ENCODE measurements at places on chromosomes 3 and 15.
A peak's percentile ranks its signal among the peaks of the same experiment; 100 is the strongest.

- DNase-seq: no peak
Measured at GRCh38 chr3:126525853-126526667, 2.1 kb downstream of the CHST13 start.

DNA sequence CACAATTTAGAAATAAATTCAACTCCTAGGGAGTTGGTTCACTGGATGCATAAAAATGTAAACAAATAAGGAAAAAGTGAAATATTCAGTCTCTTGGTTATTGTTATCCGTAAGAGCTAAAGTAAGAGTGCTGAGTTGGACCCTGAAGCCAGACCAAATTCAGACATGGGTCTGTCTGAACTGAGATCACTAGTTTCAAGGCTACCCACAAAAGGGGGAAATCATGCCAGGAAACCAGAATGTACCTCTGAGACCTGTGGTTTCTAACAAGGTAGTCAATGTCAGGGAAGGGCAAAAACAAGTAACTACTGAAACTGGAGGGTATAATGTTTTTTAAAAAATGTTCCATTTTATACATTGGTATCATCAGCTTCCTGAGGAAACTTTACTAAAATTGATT lies 35.2 kb upstream of the GOLGA6L2 start:
- no peak for DNase-seq

DNA sequence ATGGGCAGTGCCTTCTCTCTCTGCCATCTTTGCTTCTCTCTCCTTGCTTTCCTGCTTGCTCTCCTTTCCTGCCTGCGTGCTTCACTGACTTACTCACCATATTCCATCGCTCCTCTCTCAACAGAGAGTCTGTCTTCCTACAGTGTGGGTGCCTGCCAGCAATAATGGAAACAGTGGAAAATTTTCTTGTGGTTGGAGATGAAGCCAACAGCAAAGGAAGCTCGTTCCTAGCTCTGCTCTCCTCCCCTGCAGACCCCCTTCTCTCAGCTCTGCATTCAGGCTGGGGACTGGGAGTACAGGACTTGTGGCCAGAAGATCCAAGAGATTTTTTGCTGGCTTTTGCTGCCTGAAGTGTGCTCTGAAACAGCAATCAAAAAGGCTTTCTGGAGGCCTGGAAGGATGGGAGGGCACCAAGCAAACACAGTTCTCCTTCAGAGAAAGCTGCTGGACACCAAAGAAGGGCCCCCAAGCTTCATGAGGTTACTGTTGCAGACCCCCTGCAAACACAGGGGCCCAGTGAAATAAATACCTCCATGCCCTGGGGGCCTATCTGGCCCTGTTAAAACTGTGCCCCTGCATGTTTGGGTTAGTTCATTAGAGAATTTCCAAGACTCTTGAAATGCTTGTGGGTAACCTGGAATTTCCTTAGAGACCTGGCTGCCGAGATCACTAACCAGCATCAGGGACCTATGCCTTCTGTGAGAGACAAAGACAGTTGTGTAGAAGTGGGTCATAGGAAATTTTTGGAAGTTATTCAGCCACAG lies 149.9 kb upstream of the RASGRP1 start:
- DNase-seq: no peak

DNA sequence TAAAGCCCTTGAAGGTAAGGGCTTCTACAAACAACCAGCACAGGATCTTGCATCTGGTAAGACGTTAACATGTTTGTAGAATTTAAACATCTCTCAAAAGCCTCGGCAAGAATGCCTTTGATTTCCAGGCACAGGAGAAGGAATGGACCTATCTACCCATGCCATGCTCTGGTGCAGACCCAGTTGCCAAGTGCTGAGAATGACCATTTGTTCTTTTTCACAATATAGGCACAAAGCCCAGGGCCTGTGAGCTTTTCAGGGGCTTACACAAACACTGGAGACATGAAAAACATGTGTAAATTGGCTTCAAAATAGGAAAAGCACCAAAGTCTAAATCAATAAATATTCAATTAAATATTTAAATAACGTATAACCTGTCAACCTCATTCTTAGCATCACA lies 266.9 kb upstream of the TTC14 start:
- no peak for DNase-seq

DNA sequence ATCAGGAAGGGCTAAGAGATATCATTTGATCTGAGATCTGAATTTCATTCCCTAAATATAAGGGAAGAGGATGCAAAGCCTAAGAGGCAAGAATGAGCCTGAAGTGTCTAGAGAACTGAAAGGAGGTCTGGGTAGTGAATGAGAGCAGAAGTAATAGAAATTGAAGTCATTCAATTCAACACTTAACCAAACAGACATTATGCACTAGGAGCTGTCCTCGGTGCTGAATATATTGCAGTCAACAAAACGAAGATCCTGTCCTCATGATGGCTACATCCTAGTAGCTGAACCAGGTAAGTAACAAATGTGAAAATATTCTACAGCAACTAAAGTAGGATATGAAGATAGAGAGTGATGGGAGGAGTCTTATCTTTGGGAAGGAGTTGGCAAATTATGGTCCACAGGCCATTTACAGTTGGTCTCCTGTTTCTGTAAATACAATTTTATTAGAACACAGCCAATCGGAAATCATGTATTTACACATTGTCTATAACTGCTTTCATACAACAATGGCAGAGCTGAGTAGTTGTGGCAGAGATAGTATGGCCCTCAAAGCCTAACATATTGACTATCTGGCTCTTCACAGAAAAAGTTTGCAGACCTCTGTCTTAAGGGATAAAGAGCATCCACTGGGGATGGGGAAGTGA lies 192.9 kb upstream of the CADPS start:
- DNase-seq: peak; percentile 52

- no peak for DNase-seq
Measured at GRCh38 chr3:62607287-62608029, 234.1 kb upstream of the FEZF2 start.

DNA sequence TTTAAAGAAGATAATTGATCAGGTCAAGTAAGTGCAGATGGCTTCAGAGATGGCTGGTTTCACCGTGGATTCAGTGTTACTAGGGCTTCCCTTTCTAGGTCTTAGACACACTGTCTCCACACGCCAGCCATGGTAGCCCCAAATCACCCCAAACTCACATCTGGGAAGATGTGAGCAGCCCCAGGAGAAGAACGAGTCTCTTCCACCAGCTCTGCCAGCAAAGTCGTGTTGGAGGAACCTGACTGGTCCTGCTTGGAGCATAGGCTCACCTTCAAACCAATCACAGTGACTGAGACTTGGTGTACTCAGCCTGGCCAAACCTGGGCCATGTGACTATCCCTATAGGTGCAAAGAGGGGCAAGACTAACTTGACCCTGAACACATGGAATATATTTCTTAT lies 296.7 kb downstream of the RPLP1 start:
- no peak for DNase-seq

- DNase-seq: no peak
Measured at GRCh38 chr3:160580938-160581337, 15.6 kb upstream of the KPNA4 start.

DNA sequence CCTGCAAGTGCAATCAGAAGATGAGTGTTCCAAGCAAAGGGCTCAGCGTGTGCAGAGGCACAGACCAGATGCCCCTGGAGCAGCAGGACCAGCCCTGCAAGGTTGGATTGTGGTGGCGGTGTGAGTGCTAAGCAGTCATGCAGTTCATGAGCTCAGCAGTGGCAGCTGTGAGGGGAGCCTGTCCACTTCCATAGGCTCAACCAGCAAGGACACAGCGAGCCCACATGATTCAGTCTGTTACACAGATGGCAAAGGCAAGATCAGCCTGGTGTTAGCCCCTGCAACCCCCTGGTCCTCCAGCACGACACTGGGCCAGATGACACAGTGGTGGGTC lies 95.9 kb upstream of the PRR23E start:
- DNase-seq: no peak

- DNase-seq: no peak
Measured at GRCh38 chr3:175404027-175404426, 544.9 kb downstream of the NAALADL2 start.

DNA sequence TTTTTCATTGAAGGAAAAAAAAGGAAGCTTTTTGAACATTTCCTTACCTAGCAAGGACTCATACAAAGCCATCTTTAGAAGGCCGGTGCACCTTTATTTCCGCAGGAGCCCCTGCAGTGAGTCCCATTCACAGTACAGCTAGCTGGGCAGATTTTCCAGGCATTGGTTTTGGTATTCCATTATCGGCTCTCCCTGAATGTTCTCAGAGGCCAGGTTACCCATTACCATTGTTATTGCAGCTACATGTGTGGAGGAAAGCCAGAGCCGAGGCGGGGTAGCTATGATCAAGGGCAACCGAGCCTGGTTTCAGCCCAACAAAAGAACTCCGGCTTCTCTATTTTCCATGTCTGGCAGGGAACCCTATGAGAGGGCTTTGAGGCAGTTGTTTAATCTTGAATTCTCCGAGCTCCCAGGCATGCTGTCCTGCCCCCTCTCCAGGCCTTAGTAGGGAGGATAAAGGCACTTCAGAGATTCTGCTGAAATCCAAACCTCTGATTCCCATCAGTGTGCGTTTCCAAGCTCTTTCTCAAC lies 100.3 kb downstream of the LRRK1 start:
- no peak for DNase-seq

GRCh38 chr3:72032441-72033135 lies 247.6 kb upstream of the PROK2 start:
- no peak for DNase-seq

GRCh38 chr15:91461377-91461776 lies 361.3 kb downstream of the SV2B start:
- no peak for DNase-seq

DNA sequence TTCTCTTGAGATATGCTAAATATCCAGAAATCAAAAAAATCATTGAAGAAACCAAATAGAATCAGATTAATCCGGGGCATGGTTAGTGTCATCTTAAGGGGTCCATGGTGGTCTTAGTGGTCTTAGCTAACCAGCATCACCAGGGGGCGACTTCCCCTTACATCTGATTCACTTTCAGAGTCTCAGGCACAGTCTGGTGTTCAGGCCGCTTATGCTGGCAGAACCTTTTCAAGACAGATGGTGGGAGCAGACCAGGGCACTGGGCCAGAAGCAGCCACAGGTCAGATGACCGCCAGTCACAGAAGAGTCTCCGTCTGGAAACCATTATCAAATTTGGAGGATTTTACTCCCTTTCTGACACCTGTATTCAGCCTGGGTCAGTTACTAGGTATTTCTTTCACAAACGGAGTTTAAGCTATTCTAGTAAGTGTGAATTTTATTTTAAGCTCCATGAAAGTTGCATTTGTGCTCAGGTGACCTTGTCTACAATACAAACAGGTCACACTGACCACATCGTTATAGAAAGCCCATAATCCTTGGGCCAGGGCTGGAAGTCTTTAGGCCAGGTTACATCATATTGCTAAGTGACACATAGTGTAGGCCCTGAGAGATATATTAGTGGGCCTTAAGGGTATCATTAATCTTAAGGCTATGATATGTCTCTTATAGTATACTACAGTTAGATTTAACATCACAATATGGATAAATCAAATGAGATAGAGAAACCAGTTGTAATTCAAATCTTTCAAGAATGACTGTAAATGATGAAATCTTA lies 365.5 kb downstream of the GBE1 start:
- no peak for DNase-seq

GRCh38 chr15:33159726-33160453 lies 34.6 kb downstream of the FMN1 start:
- no peak for DNase-seq

DNA sequence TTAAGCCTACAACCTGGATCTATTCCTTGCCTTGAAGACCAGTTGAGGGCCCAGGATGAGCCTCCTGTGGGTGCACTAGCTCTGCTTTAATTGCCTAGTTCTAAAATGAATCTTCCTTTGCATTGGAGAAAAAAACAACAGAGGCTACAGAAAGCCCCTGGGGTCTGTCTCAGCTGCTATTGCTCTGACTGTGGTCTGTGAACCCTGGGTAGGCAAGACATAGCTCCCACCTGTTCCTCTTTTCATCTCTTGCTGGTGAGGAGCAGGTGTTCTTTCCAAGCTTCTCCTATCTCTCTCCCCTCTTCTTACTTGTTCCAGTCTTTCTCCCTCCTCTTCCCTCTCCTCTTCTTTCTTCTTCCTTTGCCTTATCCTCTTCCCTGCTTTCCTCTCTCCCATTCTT lies 28.8 kb downstream of the RBP2 start:
- no peak for DNase-seq

- no peak for DNase-seq
Measured at GRCh38 chr15:35141743-35142471, 56.8 kb upstream of the NANOGP8 start.

GRCh38 chr15:71808311-71809020 lies 1.9 kb upstream of the NR2E3 start:
- DNase-seq: no peak

DNA sequence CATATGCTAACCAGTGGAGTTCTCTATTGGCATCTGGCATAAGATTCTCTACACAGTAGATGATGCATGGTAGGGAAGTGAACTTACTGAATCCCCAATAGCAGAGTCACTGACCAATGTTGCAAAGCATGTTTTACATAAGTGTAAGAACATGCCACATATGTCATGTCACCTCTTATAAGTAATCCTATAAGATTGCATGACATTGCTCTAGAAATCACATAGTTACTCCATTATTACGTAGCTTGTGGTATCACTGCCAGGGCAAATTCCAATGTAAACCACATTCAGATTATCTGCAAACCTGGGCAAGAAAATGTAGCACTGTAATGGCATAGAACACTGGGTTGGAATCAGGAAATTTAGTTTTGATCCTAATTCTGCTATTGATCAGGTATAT lies 198.2 kb upstream of the UMPS start:
- no peak for DNase-seq

GRCh38 chr3:169865176-169865767 lies 4.5 kb downstream of the LRRC31 start:
- DNase-seq: no peak

DNA sequence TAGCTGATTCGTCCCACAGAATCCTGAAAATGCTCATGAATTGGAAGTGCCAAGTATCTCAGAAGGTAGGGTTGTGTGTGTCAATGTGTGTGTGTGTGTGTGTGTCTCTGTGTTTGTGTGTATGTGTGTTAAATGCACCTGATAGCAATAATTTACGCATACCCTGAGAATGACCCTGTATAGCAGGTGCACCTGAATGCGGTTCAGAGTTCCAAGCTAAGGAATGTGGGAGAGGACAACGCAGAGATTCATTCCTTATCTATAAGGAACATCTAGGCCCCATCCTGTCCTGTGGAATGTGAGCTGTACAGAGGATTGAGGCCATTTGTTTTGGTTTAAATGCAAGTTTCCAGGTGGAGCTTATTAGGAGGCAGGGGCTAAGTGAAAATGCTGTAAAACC lies 49.1 kb upstream of the NEDD4 start:
- DNase-seq: no peak

DNA sequence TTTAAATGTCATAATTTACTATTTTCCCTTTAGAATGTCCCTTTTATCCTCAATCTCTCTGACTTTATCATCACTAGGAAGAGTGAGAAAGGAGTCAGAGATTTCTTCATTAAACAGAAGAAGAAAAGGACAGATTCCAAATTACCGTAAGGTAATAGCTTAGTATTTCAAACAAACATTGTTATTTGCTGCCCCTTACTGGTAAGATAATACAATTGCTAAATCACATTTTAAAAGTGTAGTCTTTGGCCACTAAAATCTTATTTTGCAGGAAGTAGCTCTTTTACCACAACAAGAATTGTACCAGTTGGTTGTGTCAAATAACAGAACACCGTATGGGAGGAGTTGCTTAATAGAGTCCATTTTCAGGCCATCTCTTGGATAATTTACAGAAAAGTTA lies 53.7 kb downstream of the CGGBP1 start:
- DNase-seq: no peak

Measured in progenitor cell of endocrine pancreas (in vitro differentiated cells).